ENCODE measurements at places on chromosomes 2 and 18.
A peak's percentile ranks its signal among the peaks of the same experiment; 100 is the strongest.

DNA sequence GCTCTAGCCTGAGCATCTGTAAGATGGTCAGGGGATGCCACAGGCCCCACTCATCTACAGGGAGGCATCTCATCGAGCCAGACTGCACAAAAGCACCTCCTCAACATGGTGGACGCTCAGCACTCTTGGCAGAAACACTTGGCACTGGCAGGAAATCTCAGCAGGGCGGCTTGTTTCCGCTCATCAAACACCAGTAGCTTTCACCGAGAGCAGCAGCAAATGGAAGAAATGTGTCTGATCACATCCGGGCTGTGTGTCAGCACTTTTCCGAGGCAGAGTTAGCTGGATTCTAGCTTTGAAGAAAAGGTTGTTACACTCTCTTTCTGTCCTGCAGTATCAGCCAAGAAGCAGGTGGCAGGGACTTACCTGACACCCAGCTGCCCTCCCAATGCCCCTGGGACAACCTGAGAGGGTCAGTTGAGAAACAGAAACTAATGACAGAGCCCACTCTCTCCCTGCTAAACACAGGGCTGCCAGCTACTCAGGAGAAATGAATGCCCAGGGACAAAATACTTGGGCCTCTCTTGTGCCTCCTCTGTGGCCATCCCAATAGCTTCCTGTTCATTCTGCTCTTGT, 68.9 kb upstream of the FZD7 start:
- DNase-seq: no peak

- no peak for DNase-seq
Measured at GRCh38 chr2:65340898-65341681, 91.3 kb downstream of the SPRED2 start.

GRCh38 chr2:113863144-113863543, 26.7 kb upstream of the ACTR3 start:
- no peak for DNase-seq

GRCh38 chr18:28108814-28109213, 68.1 kb downstream of the CDH2 start:
- peak; percentile 83 for DNase-seq

DNA sequence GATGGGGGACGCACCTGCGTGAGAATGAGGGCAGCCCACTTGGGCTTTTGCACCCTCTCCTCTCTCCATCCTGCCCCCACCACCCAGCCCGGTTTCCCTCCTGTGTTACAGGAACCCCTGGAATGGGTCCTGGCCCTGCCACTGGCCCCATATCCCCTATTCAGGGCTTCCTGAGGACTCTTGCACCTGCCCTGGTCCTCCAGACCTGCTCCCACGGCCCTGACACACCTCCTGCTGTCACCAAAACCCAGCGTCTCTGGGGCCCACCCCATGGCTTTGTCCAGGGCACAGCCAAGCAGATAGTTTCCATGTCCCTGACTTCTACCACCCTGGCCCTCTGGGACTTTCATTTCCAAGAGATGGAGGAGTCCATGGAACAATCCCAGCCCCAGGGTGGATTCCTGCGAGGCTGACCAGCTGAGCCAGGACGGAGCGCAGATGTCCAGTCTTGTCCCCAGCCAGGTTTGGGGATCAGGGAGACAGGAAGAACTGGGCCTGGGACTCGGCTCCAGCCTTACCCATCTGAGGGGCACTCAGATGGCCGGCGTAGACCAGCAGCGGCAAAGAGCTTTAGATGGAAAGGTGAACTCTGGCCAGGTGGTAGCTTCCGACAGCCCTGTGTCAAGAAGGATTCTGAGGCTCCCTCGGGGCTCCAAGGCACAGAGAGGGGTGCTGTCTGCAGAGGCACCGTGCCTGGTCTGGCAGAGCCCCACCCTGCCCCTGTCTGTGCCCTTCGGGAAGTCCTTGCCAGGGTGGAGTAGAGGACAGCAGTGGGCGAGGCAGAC, 12.0 kb downstream of the GPR35 start:
- DNase-seq: no peak

- DNase-seq: no peak
Measured at GRCh38 chr2:120436460-120436739, 90.5 kb downstream of the INHBB start.

DNA sequence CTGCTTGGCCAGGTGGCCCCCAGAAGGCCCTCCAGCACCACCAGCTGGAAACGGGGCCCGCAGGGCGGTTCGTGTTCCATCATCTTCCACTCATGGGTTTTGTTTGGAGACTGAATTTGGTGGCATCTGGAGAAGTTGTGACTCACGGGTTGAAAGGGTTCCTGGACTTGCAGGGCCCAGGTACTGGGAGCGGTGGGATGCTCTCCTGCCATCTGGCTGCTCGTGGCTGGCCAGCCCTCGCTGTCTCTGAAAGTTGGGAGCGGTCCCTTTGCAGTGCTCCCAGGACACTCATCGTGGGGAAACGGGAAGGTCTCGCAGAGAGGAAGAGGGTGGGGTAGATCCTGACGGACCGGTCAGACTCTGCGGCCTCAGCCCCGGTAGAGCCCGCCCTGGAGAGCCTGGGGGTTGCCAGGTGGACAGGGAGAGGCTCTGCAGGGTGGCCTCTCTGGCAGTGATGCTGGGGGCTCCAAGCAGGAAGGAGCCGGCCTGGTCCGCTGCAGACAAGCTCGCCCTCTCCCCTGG, 47.5 kb downstream of the TWIST2 start:
- DNase-seq: no peak

DNA sequence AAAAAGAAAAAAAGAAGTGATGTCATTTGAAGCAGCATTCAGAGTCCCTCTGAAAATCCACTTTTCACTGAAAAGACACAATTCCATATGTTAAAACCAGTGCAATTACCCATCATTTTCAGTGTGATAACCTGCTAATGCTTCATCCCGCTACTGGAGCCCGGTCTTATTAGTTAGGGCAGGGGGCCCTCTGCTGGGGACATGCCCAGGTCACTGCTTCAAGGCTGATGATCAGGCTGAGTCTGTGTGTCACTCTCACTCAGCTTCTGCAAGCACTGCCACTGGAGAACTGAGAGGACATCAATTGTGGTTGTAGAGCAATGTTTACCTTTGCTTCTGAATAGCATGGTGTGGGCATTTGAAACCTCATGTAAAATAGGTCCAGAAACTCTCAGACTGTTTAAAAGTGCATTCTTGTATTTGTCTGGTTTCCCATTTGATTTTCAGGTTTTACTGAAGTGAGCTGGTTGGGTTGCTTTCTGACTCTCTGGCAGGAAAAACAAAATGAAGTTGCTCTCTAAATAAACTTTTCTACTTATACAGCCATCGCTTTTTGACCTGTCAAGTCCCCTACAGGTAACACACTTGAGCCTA, 49.2 kb upstream of the NXPH2 start:
- DNase-seq: peak; percentile 89

GRCh38 chr2:215493376-215493775, 57.5 kb upstream of the FN1 start:
- no peak for DNase-seq

DNA sequence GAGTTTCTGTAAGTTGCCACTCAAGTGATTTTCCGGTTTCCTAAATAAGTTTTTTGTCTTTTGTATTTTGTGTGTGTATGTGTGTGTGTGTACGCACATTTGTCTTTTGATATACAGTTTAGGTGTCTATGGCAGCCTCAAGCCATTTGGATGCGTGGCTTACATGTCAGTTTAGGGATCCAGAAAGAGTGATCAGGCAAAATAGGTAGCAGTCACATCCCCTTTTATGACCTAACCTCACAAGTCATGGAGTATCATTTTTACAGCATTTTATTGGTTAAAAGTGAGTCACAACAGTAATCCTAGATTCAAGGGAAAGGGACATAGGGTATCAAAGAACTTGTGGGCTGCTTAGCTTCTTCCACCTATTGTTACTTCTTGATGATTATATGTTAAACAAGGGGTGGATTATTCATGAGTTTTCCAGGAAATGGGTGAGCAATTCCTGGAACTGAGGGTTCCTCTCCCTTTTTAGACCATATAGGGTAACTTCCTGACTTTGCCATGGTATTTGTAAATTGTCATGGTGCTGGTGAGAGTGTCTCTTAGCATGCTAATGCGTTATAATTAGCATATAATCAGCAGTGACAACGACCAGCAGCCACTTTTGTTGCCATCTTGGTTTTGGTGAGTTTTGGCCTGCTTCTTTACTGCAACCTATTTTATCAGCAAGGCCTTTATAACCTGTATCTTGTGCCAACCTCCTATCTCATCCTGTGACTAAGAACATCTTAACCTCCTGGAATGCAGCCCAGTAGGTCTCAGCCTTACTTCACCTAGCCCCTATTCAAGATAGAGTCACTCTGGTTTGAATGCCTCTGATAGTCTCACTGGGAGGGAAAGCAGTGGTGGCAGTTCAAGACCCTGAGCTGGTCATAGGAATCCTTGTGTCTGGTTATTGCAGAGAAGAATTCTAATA, 8.6 kb upstream of the SOCS6 start:
- DNase-seq: no peak

DNA sequence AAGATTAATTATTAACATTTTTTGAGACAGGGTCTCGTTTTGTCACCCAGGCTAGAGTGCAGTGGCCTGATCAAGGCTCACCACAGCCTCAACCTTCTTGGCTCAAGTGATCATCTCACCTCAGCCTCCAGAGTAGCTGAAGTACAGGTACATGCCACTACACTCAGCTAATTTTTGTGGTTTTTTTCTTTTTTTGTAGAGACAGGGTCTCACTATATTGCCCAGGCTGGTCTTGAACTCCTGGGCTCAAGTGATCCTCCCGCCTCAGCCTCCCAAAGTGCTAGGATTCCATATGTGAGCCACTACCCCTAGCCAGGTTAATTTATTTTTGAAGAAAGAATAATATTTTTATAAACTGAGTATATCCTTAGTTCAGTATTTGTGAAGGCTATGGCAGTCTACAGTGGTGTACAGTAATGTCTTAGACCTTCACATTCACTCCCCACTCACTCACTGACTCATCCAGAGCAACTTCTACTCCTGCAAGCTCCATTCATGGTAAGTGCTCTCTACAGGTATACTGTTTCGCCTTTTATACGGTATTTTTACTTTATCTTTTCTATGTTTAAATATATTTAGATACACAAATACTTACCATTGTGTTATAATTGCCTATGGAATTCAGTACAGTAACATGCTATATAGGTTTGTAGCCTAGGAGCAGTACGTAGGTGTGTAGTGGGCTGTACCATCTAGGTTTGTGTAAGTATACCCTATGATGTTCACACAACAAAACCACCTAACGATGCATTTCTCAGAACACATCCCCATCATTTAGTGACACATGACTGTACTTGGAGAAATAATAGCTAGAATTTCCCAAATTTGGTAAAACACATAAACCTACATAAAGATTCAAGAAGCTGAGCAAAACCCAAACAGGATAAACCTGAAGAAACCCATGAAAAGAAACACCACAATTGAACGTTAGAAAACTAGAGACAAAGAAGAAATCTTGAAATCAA, 38.6 kb downstream of the MGAT4A start:
- DNase-seq: no peak

DNA sequence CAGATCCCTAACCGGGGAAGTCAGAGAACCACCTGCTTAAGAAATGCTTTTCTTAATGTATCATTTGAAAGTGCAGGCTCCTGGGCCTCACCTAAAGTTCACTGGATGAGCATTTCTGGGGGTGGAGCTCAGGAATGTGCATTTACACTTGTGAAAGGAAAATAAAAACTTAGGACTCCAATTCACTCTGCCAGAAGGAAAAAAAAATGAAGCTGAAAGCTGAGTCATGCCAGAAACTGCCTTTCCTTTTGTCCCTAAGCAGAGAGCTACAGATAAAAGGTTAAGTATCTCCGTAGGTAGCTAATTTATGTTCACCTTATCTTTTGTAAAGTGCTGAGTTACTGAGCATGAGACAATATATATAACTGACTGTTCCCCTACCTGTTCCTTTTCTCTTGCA, 229.5 kb upstream of the MEX3C start:
- no peak for DNase-seq

DNA sequence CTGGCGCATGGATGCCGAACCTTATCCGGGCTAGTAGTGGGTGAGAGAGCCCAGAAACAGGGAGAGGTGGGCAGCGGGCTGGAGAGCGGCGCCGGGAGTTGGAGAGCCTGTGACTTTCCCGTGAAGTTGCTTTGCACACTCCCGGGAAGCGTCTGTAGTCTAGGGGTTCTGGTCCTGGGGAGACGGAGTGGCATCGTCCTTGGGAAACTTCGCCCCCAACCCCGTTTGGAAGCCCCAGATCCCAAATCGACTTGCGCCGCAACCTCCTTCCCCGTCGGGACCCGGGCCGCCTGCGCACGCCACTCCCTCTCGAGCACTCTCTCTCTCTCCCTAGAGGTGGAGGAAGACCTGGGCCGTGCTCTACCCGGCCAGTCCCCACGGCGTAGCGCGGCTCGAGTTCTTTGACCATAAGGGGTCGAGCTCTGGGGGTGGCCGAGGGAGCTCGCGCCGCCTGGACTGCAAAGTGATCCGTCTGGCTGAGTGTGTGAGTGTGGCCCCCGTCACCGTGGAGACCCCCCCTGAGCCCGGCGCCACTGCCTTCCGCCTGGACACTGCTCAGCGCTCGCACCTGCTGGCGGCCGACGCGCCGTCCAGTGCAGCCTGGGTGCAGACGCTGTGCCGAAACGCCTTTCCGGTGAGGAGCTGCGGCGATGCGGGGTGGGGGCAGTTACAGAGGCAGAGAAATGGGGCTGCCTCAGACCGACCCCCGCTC, 456 bp downstream of the DOK1 start:
- DNase-seq: peak; percentile 65

GRCh38 chr2:241237949-241238371, 49.5 kb downstream of the ANO7 start:
- DNase-seq: no peak

- DNase-seq: no peak
Measured at GRCh38 chr18:61939046-61939674, 46.4 kb upstream of the RNF152 start.

- peak; percentile 37 for DNase-seq
Measured at GRCh38 chr2:135052997-135053474, 944 bp downstream of the RAB3GAP1 start.

DNA sequence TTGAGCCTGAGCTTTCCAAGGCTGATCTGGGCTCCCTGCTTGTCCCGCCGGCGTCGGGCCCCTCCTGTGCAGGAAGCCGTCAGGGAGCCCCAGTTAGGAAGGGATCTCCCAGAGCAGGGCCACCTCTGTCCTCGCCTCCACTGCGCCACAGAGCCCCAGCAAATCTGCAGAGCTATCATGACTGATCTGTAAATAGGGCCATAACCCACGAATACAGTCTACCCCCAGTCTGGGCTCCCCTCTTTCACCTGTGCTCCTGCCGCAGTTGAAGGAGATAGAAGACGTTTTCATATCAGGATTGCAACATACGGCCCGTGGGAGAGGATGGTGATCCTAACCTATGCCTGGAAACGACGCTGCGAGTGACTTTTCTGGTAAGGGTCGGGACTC, 138.7 kb downstream of the PTGR3 start:
- DNase-seq: peak; percentile 48

DNA sequence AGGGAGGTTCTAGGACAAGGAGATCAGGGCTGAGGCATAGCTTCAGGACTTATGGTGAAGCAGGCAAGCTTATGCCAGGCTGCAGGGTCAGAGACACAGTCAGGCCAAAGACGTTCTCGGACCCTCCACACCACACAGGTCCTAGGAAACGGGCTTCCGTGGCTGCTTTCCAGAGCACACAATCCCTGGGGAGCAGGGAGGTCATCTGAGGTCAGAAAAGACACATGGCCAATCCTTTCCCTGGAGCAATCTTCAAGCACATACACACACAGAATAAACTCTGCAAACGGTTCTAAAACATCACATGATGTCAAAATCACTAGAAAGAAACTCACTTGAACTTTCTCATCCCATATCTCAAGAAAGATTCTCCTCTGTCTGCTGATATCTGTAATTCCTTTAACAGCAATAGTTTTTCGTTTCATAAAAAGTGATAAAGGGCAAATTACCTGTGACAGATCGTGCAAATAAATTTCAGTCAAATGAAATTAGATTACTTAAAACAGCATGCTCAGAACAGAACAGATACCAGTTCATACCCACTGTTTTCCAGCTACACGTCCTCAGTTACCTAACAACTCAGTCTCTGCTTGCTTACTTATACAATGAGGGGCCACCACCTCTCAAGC, 63.9 kb downstream of the MBOAT2 start:
- no peak for DNase-seq

Measured in NCI-H82 (cell line).